A549 treated with CpdA at 1 μM for 4 hours (cell line): ENCODE measurements at places on chromosomes 7 and 10. TPM values are rescaled to one million over a fixed set of nuclear protein-coding genes. Genes with fewer than 3 reads are reported as not detected.

PTPN20 gene
- 4.0 to 5.3 TPM (median 4.5 TPM) in 5 replicates for total RNA-seq

LRRN3 gene
- total RNA-seq, result 0.06 to 0.17 TPM (median 0.07 TPM) in 5 replicates

CLDN4 gene
- total RNA-seq, result 3.2 to 7.0 TPM (median 4.9 TPM) in 5 replicates

SCRN1 gene
- total RNA-seq, result 50.8 to 69.9 TPM (median 61.0 TPM) in 5 replicates

AOAH gene
- total RNA-seq, result 0.05 TPM in 1 of 5 replicates, not detected in the others

ARHGAP19 gene
- total RNA-seq, result 4.4 to 6.2 TPM (median 5.1 TPM) in 5 replicates

IQUB gene
- total RNA-seq, result 0.03 to 0.08 TPM (median 0.06 TPM) in 3 of 5 replicates, not detected in the others
